Mesothelial cell of epicardium (in vitro differentiated cells): ENCODE measurements at places on chromosomes 5 and 9. TPM values are rescaled to one million over a fixed set of nuclear protein-coding genes. Genes with fewer than 3 reads are reported as not detected.

Gene LCN9
- 0.97 to 1.7 TPM (median 1.4 TPM) in 3 replicates for total RNA-seq

Gene KCNN2
- 17.1 to 19.6 TPM (median 19.1 TPM) in 3 replicates for total RNA-seq

Gene LECT2
- total RNA-seq, result not detected in 3 replicates

Gene PHYHD1
- total RNA-seq, result 22.2 to 25.4 TPM (median 24.3 TPM) in 3 replicates

Gene SHISAL2B
- total RNA-seq, result not detected in 3 replicates

Gene GDNF
- total RNA-seq, result 0.51 to 0.86 TPM (median 0.85 TPM) in 3 replicates

Gene SLC22A5
- total RNA-seq, result 27.7 to 31.1 TPM (median 30.8 TPM) in 3 replicates

Gene PLK2
- total RNA-seq, result 510 to 549 TPM (median 531 TPM) in 3 replicates

Gene GPR150
- not detected in 3 replicates for total RNA-seq

Gene IL13
- total RNA-seq, result 0.33 to 0.78 TPM (median 0.50 TPM) in 3 replicates
